ENCODE measurements at places on chromosomes 5 and 9. TPM values are rescaled to one million over a fixed set of nuclear protein-coding genes. Genes with fewer than 3 reads are reported as not detected.

Gene ZDHHC11
- 2.9 TPM for total RNA-seq

Gene FOXD4L5
- total RNA-seq = 0.07 TPM

Gene RGMB
- total RNA-seq = 132 TPM

Gene IFNW1
- total RNA-seq = not detected

Gene NOTCH1
- 34.2 TPM for total RNA-seq

Gene GRXCR2
- total RNA-seq = not detected

Gene EDIL3
- 324 TPM for total RNA-seq

Gene RAI14
- 128 TPM for total RNA-seq

Gene ARL14EPL
- total RNA-seq = not detected

Gene FGD3
- not detected for total RNA-seq

Gene PTPRD
- total RNA-seq = 17.2 TPM

Gene LRRC70
- 1.0 TPM for total RNA-seq

Gene PCAT7
- not detected for total RNA-seq

Gene SPINK6
- not detected for total RNA-seq

Gene SH3RF2
- total RNA-seq = 13.1 TPM

All from smooth muscle cell of the pulmonary artery (primary cell).